ENCODE measurements at places on chromosomes 12 and 14.
A peak's percentile ranks its signal among the peaks of the same experiment; 100 is the strongest.

GRCh38 chr12:79678306-79678705, 12.5 kb downstream of the PAWR start:
- DNase-seq, result no peak

- no peak for DNase-seq
Measured at GRCh38 chr14:72443991-72444441, 449.9 kb downstream of the DPF3 start.

DNA sequence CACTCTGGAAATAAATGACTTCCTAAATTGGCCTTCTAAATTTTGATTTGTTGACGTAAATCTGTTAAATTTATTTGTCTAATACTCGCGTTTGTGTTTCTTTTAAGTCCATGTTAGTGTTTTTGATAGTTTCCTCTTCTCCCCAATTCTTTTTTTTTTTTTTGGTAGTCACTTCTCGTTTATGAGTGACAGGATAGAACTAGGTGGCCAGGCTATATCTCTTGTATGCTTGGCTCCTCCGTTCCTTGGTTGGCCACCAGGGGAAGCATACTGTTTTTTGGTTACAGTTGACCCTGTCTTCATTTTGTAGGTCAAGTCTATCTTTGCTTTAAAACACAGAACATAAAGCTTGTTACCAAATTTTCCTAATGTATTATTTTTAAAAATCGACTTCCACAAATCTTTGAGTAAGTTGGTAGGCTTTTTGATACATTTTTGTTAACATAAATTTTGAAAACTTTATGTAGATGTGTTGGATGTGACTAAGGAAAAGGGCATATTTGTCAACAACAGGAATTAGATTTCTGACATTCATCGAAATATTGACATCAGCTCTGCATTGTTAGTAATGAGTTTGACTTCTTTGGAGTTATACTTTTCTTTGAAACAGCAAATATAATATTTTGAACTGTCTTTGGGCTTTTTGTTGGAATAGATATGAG, 2.2 kb downstream of the RCOR1 start:
- peak; percentile 75 for DNase-seq

DNA sequence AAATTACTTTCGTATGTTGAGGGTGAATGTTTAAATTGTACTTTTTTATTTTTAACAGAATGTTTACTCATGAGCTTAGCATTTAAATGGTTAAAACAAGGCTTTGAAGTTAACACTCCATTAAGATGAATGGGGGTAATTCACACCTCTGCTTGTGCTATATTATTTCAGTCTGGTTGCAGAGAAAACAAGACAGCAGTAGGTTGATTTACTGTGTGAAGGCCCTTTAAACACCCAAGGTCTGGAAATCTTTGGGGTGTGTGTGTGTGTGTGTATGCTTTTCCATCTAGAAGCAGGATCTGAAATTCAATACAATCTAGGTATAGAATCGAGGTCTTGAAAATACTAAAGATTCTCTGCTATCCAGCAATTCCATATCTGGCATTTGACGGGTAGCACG, 83.8 kb downstream of the SLC38A6 start:
- no peak for DNase-seq

DNA sequence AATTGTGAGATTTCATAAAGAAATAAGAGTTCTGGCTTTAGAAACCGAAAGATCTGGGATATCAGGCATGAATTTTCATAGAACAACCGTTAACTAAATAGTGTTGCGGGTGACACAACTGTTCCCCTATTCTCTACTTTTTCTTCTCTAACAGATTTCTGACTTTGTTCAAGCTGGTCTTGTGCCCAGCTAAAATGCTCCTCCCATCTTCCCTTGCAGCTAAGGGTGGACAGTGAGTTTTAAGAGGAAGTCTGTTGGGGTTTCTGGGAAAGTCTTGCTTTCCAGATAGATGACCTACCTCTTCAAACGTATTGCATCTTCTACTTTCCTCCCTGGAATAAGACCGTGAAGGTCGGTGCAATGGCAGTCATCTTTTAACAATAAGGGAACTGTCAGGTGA, 18.7 kb downstream of the CCDC63 start:
- no peak for DNase-seq

GRCh38 chr14:36751106-36751505, 89.4 kb downstream of the PAX9 start:
- DNase-seq, result no peak

DNA sequence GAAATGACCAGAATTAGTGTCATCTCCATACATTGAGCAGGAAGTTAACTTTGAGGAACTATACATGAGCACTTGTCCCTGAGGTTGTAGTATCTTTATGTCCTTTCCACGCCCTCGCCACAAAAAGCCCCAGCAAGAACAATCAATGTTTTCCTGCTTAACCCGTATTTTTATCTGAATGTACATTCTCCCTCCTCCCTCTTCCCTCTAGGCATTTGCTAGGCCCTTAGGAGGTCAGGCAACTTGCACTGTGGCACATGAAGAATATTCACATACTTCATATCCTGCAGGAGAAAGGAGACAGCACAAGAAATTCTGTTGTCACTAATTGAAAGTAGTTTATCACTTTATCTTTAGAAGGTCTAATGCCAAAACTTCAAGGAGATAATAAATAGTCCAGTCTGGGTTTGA, 18.1 kb upstream of the DUSP6 start:
- DNase-seq, result no peak

DNA sequence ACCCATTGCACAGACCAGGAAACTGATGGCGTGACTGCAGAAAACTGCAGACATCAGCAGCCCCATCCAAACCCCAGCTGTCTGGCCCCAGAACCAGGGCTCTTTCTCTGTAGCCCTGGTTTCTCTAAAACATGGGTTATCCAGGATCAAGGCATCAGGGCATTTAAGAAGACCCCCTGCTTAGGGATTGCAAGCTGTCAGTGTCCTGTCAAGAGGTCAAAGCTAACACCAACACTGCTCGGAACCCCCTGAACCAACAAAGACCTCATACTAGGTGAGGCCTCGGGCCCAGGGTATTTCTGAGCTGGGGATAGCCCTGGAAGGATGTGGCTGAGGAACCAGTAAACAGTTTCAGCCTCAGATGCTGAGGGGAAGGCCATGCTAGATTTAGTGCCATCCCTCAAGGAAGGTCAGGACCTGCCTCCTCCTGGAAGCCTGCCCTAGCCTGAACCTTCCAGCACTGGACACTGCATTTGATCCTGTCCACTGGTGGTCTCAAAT, 39.2 kb downstream of the BCL11B start:
- no peak for DNase-seq

GRCh38 chr12:13167226-13167625, 29.3 kb upstream of the EMP1 start:
- DNase-seq, result no peak

GRCh38 chr12:46531059-46531785, 158.6 kb upstream of the SLC38A2 start:
- no peak for DNase-seq

DNA sequence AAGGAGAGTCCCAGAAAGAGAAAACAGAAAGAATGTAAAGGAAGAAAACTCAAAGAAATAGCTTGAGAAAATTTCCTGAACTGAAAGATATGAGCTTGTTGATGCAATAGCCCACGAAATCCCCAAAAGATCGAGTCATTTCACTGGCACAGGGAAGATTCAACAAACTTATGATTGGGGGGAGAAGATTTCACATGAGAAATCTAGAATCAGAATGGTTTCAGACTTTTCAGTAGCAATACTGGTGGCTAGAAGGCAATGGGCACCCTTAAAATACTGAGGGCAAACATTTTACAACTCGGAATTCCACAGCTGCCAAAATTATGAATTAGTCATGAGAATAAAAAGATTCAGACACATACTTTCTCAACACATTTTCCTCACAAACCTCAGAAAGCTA, 8.9 kb upstream of the KRT7 start:
- no peak for DNase-seq

DNA sequence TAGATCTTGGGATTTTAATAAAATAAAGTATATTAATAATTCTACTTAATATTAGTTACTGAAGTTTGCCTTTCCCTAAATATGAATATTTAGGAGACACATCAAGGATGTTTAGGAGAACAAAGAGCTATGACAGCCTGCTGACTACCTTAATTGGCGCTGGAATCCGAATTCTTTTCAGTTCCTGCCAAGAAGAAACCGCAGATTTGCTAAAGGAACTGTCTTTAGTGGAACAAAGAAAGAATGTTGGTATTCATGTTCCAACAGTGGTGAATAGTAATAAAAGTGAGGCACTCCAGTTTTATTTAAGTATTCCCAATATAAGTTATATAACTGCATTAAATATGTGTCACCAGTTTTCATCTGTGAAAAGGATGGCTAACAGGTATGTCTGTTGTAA, 54.5 kb downstream of the MIS18BP1 start:
- DNase-seq, result no peak

DNA sequence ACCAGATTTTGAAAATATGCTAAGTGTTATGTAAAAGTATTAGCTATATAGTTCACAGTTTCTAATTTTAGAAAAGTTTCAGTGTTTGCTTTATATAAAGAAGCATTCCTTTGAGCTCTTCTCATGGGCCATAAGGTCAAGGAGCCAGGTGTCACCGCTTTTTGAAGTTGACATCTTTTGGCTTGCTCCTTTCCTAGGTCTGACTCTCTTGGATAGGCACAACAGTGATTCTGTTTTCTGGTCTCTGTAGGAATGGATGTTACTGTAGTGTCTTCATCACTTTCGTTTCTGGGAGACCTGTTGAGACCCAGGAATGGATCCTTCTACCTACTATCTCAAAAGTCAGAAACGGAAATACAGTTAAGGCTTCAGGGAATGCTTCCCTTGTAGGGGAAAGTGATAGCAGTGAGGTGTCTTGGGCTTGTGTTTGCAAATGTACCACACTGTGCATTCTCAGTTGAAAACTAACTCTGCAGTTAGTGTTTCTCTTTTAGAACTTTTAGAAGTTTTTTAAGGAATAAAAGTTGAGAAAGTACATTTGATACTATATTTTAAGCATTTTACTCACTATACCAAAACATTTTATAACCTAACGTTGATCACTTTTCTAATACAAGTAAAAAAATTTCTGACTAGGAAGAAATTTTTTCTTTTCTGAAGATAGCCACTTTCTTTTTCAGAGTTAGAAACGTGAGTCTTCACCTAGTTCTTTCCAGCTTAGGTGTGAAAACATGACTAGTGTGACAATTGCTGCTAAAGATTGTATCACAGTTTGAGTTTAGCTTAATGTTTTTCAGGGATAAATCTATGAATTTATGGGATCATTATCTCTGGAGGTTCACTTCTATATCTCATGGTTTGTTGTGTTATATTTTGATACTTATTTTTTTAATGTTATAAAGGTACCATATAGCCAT, 20.8 kb downstream of the VRK1 start:
- DNase-seq, result no peak

GRCh38 chr14:54300881-54301280, 95.9 kb upstream of the CDKN3 start:
- no peak for DNase-seq

- DNase-seq, result no peak
Measured at GRCh38 chr12:5260591-5261086, 171.3 kb upstream of the NTF3 start.

DNA sequence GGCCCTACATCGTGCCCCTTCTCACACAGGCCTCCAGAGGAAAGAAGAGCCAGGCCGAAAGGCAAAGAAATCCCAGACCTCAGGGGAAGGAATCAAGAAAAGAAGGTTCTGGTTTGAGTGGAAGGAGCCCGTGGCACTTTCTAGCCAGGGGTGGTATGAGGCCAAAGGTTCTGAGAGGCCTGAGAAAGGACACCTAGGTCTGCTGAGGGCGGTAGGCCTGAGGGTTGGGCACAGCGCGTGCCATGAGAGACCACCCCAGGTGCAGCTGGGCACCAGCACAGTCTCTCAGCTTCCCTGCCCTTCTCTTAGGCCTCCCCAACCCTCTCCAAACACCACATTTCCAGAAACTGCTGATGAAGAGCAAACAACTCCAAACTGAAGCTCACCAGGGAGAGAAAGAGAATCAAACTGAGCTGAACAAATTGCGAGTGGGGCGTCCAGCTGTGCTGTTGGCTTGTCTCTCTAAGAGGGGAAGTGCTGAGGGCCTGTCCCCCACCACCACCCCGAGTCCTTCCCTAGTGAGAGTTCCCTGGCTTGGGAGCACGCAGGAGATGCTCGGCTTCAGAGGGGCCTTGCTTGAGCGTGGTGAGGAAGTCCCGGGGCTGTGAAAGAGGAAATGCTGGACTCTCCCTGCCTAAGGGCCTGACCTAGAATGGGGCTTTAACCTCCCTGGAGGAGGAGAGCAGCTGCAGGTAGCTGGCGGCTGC, 184.8 kb downstream of the ZFP36L1 start:
- no peak for DNase-seq

DNA sequence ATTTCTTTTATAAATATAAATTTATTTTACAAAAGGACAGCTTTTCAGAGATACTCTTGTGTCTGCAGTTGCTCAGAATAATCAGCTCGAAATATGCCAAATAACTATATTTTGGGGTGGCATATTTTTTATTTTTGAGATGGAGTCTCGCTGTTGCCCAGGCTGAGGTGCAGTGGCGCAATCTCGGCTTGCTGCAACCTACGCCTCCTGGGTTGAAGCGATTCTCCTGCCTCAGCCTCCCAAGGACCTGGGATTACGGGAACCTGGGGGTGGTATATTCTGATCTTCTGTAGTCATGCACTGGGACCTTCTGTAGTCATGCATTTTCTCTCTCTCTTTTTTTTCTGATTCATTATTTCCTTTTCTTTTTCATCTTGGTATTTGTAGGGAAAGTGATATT, 135.0 kb upstream of the AMIGO2 start:
- no peak for DNase-seq

GRCh38 chr12:98743362-98743953, 98.4 kb downstream of the APAF1 start:
- no peak for DNase-seq

GRCh38 chr12:88338486-88338885, 196.4 kb downstream of the TMTC3 start:
- DNase-seq, result no peak

DNA sequence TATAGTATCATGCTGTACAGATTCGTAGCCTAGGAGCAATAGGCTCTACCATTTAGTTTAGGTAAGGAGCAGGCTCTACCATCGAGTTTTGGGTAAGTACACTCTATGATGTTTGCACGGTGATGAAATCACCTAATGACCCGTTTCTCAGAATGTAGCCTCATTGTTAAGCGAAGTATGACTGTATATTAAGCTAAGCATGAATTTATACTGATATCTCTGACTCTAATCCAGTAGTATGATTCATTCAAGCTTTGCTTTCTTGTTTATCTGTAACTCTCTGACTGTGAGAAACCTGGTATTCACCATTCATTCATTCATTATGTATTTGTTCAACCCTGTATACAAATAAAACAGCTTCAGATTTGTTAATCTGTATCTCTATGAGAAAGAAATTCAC, 283.9 kb upstream of the PRICKLE1 start:
- no peak for DNase-seq

- no peak for DNase-seq
Measured at GRCh38 chr14:69666112-69666511, 54.7 kb downstream of the SUSD6 start.

GRCh38 chr12:77060883-77061240, 4.5 kb downstream of the E2F7 start:
- DNase-seq, result no peak

DNA sequence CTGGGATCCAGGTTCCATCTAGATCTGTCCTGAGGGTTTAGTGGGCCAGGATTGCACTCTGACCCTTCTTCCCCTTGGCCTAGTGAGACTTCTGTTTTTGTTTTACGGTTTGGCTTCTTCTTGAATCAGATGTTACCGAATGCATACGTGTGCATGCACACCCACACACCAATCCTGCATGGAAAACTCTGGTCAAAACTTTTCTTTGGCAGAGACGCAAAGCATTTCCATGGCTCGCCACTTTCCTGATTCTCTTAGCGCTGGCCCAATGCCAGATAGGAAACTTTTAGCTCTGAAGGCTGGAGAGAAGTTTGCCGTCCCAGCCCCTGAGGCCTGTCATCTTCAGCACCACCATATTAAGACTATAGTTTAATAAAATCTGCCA, 67.4 kb upstream of the ACTN1 start:
- DNase-seq, result no peak

Data from 8988T (cell line).